ENCODE measurements at places on chromosomes 5 and 9.
A peak's percentile ranks its signal among the peaks of the same experiment; 100 is the strongest.

- DNase-seq = no peak
These were observed 4.5 kb upstream of the PLPP6 start for GRCh38 chr9:4657426-4658159.

GRCh38 chr9:94944626-94945025 is 218.1 kb downstream of the AOPEP start:
- no peak for DNase-seq

DNA sequence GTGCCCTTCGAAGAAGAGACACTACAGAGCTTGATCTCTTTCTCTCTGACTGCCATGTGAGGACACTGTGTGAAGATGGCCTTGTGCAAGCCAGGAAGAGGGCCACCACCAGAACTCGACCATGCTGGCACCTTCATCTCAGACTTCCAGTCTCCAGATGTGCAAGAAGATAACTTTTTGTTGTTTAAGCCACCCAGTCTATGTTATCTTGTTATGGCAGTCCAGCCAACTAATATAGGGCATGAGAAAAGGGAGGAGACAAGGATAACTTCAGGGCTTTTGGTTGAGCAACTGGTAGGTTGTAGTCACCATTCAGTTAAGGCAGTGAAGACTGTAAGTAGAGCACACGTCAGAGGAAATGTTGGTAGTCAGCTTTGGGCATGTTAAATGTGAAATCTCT is 515.5 kb downstream of the CSNK1G3 start:
- DNase-seq = no peak

GRCh38 chr9:127004946-127005769 is 90.6 kb downstream of the RALGPS1 start:
- DNase-seq = peak; percentile 38

DNA sequence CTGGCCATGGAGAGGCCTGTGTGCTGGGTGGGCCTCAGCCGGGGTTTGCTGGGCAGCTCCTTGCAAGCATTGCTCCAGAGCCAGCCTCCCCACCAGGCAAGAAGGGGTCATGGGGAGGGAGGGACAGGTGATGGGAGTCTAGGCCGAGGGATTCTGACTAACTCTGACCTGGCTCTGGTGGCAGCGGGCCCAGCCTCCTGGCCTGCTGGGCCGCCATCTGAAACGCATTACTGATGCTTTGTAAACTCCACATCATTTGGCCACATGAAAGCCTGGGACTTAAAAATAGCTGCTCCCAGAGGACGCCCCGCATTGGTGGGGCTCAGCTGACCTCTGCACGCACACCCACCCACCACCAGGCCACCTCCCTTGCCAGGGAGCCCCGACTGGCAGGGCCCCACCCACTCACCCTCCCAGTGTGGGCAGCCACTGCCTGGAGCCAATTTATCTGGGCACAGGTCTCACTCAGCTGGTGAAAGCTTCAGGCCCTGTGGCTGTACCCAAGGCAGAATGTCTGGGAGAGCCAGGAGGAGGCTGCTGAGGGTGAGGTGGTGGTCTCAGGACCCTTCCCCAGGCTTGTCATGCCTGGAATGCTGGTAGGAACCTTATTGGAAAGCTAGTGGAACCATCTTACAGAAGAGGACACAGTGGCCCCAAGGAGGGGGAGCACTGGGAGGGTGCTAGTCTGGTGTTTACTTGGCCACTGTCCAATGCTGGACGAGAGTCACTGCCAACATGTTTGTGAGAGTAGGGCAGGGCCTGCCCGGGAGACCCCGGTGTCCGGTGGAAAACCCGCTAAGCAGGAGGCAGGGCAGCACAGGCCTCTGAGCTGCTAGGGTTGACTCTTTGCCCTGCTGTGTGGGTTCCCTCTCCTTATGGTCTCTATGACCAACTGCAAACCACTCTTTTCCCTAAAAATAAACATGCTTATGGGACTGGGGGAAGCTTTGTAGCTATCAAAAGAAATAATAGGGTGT is 10.8 kb downstream of the TCF7 start:
- DNase-seq = no peak

GRCh38 chr5:73032635-73033034 is 76.8 kb downstream of the FCHO2 start:
- DNase-seq = no peak

DNA sequence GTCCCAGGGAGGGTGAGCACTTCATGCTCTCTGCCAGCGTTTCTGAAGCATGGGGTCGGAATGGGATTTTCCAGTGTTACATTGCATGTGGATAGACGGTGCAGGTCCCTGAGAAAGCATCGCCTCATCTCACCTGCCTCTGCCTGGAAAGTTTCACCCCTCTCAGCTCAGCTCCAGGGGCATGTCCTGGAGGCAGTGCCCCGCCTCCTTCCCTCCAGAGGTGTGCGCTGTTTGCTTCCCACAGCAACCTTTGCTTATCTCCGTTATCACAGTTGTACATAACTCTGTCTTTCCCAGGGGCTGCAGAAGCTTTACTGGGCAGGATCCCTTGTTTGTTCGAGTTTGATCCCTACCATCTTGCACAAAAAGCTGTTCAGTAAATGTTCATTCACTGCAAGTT is 10.7 kb upstream of the CREBRF start:
- DNase-seq = no peak

DNA sequence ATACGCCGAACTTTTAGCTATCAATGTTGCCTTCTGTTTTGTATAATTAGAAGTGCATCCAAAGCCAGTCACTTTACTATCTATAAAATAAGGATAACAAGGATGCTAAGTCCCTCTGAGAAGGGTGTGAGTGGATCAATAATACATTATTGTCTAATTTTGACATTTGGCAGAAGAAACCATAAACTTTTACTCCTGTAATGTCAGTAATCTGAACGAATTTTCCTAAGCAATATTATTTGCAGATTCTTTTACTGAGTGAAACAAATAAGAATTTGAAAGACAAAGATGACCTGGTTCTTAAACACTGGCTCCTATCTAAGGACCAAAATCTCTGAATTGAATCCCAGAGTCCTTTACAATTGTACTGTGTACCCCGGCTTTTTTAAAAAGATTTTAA is 126.6 kb upstream of the TMEM161B start:
- DNase-seq = no peak

GRCh38 chr9:79208791-79209396 is 362.9 kb upstream of the TLE4 start:
- DNase-seq = no peak

DNA sequence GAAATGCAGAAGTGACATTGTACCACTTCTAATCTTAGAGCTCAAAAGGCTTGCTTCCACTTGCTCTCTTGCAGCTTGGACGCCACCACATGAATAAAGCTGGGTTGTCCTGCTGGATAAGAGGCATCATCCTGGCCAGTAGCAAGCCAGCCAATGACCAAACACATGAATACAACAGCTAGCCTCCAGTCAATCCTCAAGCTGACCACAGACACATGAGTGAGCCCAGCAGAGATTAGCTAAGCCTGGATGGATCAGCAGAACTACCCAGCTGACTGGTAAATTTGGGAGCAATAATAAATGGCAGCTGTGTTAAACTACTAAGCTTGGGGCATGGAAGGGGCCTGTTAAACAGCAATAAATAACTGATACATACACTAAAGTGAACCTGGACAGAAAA is 121.1 kb upstream of the SLC12A2 start:
- DNase-seq = no peak

- DNase-seq = no peak
These were observed 18.3 kb upstream of the ANKHD1 start for GRCh38 chr5:140383300-140383699.

DNA sequence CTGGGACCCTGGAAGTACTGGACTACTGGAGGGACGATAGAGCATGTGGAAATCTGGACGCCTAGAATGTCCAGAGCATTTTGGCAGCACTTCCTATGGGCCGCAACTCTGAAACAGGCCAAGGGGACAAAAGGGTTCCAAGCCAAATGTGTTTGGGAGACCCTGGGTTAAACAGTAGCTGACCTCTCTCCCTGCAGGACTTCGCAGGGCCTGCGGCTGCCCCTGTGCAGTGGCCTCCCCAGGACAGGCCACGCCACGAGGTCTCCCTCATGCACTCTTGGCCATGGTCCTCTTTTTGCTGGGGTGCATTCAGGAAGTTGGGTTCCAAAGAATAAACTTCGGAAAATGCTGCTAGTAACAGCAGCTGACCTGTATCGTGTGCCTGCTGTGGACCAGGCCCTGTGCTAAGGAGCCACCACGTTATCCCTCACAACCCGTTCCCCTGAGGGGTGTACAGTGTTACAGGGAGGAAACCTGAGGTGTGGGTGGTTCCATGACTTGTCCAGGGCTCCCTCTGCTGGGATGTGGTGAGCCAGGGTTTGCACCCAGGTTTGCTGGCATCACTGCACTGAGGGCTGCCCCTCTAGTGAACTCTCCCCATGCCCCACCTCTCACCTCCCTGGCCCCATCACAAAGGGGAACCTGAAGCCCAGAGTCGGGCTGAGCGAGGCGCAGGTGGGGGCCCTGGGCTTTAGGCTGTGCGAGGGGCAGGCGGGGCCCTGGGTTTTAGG is 79.4 kb downstream of the AMBP start:
- DNase-seq = no peak

- DNase-seq = no peak
These were observed 24.9 kb upstream of the ELAVL2 start for GRCh38 chr9:23850690-23851629.

DNA sequence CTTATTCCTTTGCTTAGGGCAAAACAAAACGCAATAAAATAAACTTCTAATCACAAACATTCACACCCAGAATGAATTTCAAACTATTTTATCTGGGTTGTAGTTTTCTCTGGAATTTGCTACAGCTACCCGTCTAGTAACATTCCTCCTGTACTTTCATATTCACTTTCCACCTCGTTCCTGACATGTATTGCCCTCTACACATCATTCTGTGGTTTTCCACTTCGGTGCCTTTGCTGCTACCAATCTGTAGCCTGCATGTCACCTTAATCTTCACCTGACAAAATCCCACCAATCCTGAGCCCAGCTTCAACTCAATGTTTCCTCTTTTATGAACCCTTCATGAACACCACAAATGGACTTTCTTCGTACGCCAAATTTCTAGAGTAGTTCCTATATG is 694.1 kb upstream of the C9orf72 start:
- no peak for DNase-seq

DNA sequence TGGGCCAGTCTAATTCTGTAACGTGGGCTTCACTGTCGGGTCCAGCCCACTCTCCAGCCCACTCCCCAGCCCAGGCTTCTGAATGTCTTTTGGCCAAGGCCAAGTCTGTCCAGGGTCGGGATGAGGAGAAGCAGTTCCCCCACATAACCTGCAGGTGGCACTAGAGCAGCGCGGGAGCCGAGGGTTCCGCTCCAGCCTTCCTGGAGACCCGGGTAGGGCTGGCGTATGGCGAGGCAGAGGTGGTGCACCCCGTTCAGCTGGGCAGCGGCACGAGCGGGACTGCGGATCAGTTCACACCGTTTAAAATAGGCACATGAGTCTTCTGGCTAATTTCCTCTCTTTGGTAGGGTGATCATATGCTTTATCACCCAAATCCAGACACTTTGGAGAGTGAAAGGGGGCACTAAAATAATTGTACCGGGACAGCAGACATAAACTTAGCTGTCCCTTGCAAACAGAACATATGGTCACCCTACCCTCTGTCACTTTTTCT is 185.9 kb downstream of the MSX2 start:
- peak; percentile 31 for DNase-seq

GRCh38 chr5:150740992-150741391 is 17.8 kb downstream of the DCTN4 start:
- no peak for DNase-seq

DNA sequence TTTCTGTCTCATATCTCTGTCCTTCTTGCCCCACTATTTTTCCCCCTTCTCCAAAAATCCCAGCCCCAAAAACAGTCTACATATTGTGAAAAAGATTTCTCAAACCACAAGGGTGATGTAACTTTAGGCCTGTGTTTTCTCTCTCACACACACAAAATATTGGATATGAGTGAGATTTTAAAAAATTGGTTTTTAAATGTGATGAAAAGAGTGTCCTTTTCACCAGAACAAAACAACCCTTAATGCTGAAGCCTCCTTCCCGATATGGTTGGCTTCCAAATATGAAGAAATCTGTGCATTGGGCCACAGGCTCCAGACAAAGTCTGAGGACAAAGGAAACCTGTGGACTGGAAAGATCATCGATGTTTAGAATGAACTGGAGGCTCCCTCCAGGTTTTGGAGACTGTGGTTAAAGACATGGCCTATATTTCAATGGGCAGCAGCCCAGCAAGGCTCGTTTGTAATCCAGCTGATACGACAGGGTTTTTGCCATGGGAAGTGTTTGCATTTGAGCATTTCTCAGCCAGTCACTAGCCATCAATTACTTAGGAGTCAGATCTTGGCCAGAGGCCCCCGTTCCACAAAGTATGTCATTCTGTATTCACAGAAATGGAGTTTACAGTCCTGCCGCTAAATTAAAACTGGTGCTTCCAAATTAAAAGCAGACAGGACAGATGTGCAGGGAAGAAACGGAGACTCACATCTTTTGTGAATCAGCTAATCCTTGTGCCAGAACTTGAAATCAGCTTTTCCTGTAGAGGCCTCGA is 546.3 kb downstream of the EBF1 start:
- DNase-seq = no peak

DNA sequence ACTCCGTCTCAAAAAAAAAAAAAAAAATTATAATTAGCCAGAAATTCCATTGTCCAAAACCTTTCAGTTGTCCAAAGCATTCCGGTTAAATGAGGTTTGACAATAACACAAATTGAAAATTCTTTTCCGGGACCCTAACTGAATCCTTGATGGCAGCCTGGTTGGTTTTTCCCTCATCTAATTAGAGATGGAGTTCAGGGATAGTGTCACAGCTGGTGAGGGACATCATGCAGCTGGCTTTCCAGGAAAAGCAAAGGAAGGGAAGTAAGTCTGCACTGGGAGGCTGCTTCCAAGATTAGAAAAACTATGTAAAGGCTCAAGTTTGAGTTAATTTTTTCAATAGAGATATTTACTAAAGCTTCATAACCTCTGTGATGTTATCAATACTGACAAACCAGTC is 195.4 kb downstream of the ADAMTS12 start:
- no peak for DNase-seq

DNA sequence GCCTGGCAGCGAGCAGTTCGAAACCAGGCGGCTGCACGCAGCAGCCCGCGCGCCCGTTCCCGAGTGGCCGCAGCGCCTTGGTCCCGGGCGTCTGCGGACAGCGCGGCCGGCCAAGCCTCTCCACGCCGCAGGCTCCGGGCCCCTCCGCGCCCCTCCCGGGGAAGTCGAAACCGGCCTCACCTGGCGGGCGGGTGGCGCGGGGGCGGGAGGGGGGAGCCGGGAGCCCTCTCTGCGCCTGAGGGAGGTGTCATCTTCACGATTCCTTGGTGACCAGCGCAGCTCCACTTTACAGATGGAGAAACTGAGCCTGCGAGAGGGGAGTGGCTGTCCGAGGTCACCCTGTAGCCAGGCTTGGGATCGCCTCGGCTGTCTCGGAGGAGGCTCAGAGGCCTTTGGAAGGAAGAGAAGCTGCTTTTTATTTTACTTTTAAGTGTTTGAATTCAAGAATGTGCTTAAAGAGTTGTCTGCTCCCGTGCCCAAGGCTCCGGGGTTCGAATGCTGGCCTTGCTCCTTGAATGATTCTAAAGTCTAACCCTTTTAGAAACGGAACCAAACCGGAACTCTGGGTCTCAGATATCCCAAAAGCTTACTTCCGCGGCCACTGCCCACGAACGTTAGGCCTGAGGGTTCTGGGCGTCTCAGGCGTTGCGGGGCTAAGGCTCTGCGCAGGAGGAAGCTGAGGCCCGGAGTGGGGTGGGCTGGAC is 662 bp downstream of the SUSD3 start:
- no peak for DNase-seq
